ENCODE measurements at places on chromosomes 3 and 15.

- DNase-seq = no peak
Measured at GRCh38 chr3:58697561-58697960, 31.0 kb upstream of the FAM3D start.

DNA sequence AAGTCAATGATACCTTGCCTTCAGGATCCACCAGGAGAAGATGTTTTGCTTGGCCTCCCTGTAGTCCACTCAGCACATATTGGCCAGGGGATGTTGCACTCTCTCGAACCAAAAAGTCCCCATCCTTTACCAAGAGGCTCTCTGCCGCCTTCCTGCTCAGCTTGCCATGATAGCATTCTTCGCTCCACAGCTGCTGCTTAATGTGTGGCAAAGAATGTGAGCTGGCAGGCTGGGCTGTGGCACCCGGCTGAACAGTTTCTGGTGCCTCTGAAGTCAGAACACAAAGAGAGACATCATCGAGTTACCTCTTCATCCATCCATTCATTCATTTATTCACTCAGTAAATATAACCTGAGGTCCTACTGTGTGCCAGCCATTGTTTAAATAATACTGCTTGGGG lies 23.9 kb upstream of the CEP152 start:
- no peak for DNase-seq

GRCh38 chr3:194070220-194070633 lies 65.7 kb upstream of the HES1 start:
- DNase-seq = no peak

DNA sequence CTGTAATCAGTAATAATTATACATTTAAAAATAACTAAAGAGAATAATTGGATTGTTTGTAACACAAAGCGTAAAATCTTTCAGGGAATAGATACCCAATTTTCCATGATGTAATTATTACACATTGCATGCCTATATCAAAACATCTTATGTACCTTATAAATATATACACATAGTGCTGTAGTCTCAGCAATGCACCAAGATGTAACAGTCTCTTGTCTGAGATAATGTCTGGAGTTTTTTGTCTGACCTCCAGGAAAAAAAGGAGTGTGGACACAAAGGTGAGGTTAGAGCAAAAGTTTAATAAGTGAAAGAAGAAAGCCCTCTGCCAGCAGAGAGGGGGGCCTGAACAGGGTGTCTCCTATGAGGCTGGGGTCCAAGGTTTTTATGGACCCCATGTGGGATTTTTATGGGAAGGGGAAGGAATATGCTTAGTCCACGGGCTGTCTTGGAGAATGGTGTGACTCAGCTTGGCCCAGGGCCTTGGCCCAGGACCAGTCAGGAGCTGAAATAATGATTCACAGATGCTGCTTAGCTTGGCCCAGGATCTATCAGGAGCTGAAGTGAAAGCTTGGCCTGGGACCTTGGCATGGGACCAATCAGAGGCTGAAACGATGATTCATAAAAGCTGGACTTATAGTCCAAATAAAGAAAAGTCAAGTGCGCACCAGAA lies 545.0 kb downstream of the ZPLD1 start:
- DNase-seq = no peak

DNA sequence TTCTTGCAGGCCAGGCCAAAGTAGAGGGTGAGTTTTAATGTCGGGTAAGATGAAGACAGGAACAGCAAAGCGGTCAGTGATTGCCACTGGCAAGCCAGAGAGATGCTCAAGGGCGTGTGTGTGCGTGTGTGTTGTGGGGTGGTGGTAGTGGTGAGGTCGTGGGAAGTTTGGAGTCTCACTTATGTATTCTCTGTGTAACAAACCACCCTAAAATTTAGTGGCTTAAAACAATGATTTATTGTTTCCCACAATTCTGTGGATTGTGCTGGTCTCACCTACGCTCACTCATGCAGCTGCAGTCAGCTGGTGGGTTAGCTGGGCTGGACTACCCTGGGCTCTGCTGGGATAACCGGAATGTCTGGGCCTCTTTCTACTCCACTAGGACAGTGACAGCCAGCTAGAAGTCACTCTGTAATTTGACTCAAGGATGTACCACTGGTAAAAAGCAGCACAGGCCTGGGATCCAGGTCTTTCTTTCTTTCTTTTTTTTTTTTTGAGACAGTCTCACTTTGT lies 50.9 kb upstream of the BHLHE40 start:
- DNase-seq = no peak

DNA sequence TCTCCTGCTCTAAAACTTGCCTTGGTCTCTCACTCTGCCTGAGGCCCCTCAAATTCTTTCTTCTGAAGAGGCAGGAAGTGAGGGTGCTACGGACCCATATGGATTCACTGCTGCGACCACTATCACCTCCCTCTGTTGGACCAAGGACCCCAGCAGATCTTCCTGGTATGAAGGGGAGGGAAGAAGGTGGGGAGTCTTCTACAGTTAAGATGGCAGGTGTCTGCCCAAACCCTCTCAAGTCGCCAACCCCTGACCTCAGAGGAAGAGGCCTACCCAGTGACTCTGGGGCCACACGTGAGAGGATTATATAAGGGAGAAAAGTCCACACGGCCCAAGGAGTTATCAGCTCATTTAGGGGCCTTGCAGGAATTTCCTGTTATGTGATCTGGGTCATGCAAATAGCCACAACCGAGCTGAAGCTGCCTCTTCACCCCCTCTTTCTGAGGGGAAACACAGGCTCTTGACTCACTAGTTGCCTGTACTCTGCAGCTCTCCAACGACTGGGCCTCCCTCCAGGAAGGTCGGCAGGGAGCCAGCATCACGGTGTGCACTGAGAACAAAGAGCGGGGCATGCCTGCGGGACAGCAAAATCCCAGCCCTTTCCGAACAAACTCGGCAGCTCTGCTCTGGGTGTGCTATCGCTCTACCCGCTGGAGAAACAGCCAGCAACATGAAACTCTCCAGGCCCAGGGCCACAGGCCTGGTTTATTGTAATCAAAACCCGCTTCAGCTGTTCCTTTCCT lies 116.0 kb downstream of the XXYLT1 start:
- DNase-seq = no peak

GRCh38 chr3:85667744-85668143 lies 709.0 kb downstream of the CADM2 start:
- no peak for DNase-seq

GRCh38 chr3:22886439-22887068 lies 316.6 kb upstream of the UBE2E2 start:
- no peak for DNase-seq

DNA sequence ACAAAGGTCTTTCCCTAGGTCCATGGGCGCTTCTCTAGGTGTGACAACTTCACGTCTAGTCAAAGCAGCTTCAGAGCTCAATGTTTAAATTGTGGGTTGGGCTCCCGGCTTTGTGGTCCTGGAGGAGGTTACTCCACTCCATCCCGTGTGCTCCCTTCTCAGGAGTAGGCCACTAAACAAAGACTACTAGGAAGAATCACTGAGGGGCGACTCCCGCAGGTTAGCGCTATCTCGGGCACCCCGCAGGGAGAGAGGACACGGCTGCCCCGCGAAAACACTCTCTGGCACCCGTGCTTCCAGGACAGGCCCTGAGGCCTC lies 500 bp downstream of the PARP6 start:
- DNase-seq = no peak

DNA sequence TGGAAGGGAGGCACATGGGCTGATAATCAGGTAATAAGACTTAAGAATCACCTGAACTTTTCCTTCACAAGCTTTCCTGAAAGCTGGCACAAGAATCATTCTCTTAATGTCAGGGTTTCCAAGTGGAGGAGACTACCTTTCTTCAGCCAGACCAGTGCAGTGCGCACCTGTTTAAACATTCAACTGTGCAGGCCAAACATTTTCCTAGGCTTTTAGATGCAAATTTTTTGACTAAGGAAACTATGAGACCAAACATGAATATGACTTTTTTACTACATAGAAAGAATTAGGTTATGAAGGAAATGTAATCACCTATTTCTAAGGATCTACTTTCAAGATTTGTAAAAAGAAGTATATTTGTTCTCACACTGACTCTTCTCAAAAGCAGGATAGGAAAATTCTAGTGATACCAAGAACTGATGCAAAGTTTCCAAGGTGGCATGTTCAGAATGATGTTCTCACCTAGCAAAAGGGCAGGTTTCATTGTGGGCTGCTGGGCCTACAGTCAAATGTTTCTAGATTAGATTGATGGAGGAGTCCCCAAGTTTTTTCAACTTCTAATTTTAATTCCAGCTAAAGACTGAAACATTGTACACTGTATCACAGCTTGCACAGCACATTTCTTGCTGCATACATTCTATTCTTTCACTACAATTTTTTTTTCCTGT lies 339.1 kb downstream of the TIGIT start:
- DNase-seq = no peak

- no peak for DNase-seq
Measured at GRCh38 chr3:126818400-126819095, 114.5 kb downstream of the CHCHD6 start.

DNA sequence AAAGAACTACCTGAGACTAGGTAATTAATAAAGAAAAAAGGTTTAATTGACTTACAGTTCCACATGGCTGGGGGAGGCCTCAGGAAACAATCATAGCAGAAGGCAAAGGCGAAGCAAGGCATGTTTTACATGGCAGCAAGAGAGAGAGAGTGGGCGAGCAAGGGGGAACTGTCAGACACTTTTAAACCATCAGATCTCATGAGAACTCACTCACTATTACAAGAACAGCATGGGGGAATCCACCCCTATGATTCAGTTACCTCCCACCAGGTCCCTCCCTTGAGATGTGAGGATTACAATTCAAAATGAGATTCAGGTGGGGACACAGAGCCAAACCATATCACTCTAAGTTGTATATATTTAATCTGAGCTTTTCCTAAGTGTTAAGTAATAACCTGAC lies 79.0 kb upstream of the MLF1 start:
- DNase-seq = no peak

DNA sequence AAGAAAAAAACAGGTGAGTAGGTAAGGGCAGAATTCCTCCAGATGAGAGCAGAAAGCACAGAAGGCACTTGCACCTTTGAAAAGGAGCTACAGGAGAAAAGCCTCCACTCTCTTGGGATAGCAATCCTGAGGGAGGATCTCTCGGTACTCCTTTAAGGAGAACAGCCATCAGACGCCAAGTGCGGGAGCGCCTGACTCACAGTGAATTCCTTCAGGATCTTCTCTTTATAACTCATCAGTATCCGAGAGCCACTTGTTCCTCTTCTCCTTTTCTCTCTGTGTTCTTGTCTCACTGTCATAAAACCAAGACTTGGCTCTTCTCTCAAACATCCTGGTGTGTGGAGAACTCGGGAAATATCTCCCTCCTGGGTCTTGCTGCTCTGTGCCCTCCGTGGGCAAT lies 10.1 kb upstream of the GOLGA8J start:
- no peak for DNase-seq

- DNase-seq = no peak
Measured at GRCh38 chr3:157347577-157348303, 88.9 kb upstream of the PTX3 start.

- DNase-seq = no peak
Measured at GRCh38 chr15:43930079-43930478, 103.3 kb downstream of the WDR76 start.

- no peak for DNase-seq
Measured at GRCh38 chr15:67146875-67147381, 81.5 kb downstream of the SMAD3 start.

GRCh38 chr15:41917767-41918430 lies 24.0 kb upstream of the SPTBN5 start:
- DNase-seq = no peak

- no peak for DNase-seq
Measured at GRCh38 chr3:23601091-23601822, 204.5 kb upstream of the UBE2E1 start.

- DNase-seq = no peak
Measured at GRCh38 chr3:30695302-30696061, 89.1 kb downstream of the TGFBR2 start.

GRCh38 chr15:37109168-37109871 lies 9.0 kb upstream of the MEIS2 start:
- DNase-seq = no peak

DNA sequence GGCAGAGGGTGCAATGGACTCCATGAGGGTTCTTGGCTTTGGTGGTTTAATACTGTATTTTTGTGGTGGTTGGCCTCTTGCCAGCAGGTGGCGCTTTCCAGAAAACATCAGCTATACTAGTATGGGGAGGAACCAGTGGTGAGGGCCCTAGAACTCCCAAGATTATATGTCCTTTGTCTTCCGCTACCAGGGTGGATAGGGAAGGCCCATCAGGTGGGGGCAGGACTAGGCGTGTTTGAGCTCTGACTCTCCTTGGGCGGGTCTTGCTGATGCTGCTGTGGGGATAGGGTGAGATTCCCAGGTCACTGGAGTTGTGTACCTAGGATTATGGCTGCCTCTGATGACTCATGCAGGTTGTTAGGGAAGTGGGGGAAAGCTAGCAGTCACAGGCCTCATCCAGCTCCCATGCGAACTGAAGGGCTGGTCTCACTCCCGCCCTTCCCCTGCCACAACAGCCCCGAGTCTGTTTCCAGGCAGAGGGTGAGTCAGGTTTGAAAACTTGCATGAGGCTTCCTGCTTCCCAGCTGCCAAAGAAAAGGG lies 357.7 kb downstream of the OTOL1 start:
- no peak for DNase-seq

DNA sequence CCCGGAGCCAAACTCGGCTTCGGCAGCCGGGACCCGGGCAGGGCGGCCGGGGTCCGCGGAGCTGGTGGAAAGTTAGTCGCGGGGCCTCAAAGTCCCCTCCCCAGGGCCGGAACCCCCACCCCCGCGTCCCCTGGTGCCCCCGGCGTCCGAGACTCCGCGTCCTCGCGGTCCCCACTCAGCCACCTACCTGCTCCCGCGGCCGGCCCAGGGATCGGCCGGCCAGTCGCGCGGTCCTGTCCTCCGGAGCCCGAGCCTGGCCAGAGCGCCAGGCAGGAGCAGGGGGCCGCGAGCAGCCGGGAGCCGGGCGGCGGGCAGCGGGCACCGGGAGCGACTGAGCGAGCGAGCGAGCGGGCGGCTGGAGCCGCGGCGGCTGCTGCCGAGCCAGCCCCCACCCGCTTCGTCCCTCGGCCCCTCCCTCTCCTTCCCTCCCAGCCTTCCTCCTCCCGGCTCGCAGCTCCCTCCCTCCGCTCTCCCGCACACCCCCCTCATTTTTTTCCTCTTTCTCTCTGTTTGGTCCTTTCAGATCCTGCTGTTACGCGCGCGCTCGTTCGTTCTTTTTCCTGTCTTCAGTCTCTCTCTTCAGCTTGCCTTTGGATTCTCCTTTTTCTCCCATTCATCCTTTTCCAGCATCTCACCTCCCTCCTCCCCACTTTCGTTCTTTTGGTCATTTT lies at the start of gene MEGF11:
TSS of gene MEGF11 (minus strand) at position 333 of the 671 bp plus-strand sequence. CDS start 125,347 bp downstream, outside the sequence.
- DNase-seq = no peak

DNA sequence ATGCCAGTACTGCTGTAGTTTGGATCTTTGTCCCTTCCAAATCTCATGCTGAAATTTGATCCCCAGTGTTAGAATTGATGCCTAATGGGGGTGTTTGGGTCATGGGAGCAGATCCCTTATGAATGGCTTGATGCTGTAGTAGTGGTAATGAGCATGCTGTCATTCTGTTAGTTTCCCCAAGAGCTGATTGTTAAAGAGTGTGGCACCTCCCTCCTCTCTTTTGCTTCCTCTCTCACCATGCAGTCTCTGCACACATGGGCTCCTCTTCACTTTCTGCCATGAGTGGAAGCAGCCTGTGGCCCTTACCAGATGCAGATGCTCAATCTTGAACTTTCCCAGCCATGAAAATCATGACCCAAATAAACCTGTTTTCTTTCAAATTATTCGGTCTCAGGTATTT lies 141.3 kb upstream of the DPPA4 start:
- DNase-seq = no peak

Measured in stimulated activated CD8-positive, alpha-beta memory T cell treated with anti-CD3 and anti-CD28 coated beads, Interleukin-4, amount 100 ng/mL, for 4 hours (primary cell).